CMK (cell line): ENCODE measurements at places on chromosomes 1 and 21.
A peak's percentile ranks its signal among the peaks of the same experiment; 100 is the strongest.

DNA sequence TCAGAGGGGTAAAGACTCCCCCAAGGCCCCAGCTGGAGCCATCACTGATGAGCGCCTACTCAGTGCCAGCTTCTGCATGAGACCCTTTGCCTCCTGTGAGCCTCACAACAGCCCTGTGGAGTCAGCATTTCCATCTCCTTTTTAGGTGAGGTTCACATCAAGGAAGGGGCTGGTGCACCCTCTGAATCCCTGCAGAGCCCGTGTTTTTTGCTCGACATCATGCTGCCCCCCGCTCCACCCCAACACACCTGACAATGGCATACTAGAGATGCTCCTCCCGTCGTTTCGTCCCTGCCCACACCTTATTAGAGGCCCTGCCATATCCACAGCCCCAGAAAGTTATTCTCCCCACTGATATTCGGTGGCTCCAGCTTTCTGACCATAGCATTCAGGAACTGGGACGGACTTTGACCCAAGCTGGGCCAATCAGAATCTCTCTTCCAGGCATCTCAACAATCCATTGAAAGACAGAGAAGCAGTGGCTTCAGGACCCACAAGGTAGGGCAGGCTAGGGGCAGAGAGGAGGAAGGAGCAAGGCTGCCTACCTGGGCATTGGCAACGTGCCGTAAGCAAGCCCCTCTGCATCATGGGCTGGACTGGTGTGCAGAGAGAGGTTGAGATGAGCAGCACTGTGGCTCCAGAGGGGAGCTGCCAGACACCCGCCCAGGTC is 32.7 kb downstream of the EPHA10 start:
- no peak for DNase-seq

DNA sequence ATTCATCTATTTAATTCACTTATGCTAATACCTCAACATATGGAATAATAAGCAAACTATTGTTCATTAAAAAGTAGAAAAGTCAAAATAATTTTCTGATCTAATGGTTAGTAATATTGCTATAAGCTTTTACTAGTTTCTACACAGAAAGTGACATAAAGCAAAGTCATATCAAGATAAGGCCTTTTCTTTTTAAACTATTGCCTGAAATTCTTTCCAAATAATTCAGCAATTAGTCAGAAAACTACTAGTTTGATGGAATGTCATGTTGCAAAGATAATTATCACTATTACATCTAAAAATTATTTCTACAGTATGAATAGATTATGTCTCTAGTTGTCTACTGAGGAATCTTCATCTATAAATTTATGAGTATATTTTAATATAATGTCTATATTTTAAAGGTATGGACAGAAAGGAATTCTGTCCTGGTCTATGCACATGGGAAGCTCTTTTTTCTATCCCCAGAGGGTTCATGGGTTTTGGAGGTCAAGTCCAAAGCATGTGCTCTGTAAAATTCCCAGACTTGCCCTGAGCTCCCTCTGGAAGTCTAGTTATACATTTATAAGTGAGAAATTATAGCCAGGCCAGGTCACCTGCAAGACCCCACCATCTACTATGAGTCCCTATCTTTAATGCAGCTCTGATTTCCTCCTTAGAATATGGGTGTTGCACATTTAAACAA is 84.6 kb upstream of the DPYD start:
- no peak for DNase-seq

- peak; percentile 90 for DNase-seq
Measured at GRCh38 chr1:109548321-109549267, at the start of gene GNAI3. Gene GNAI3, plus strand, starts transcription at chr1:109548615. Its CDS starts 106 bp downstream, at chr1:109548721.

- no peak for DNase-seq
Measured at GRCh38 chr1:171965777-171966176, 124.5 kb downstream of the DNM3 start.

DNA sequence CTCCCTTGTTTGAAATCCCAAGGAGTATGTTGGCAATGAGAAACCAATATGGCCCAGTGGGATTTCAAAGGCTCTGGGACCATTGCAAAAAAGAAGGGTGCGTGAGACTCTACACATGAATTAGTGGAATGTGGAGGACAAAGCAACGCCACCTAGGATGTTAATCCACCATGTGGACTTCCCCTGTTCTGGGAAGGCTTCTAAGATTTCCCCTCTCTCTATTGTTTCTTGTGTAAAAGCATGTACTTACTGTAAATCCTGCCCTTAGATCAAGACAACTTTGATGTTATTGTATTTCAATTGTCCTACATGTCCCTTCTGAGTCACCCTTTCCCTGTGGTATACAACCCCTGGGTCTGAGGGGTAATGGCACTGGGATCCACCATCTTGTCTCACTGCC is 4.7 kb upstream of the ACADM start:
- DNase-seq = no peak

GRCh38 chr1:24071941-24072340 is 40.0 kb downstream of the MYOM3 start:
- no peak for DNase-seq

DNA sequence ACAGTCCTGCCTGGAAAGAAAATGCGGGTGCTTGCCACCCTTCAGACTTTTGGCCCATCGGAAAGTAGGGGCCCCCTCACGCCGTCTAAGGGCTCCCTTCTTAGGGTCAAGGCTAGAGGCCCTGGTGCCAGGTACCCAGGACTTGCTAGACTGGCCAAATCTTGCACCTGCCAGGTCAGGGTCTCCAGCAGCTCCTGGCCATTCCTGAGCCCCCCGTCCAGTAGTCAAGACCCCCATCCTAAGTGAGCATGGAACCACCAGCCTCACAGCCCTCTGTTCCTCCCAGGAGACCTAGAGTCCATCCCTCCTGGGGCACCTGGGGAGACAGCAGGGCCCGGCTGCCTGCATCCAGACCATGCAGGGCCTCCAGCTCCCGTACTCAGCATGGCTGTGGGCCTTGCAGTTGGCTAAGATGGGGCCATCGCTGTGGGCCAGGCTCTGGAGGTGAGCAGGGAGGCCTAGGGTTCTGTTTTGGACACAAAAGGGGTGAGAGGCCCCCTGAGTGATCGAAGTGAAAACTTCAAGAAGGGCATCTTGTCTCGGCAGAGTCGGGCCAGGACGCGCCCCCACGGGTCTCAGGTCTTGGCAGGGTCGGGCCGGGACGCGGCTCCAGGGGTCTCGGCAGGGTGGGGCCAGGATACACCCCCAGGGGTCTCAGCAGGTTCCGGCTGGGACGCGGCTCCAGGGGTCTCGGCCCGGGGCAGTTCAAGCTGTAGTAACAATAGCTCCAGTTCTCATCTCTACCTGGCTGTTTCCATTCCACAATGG is 5.9 kb downstream of the FNDC10 start:
- no peak for DNase-seq

DNA sequence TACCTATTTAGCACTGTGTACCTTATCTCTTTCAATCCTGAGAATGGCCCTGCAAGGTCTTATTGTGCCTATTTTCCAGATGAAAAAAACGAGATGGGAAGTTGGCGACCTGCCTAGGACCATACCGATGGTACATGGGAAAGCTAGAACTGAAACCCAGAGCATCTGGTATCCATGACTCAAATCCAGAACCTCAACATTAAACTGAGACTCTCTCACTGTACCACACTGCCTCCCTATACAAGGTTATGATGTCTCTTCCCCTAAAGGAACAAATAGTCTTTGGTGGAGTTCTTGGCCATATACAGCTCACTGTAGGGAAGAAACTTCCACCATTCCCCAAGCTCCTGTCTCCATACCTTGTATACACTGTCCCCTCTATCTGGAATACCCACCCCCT is 110.7 kb downstream of the TNR start:
- no peak for DNase-seq

DNA sequence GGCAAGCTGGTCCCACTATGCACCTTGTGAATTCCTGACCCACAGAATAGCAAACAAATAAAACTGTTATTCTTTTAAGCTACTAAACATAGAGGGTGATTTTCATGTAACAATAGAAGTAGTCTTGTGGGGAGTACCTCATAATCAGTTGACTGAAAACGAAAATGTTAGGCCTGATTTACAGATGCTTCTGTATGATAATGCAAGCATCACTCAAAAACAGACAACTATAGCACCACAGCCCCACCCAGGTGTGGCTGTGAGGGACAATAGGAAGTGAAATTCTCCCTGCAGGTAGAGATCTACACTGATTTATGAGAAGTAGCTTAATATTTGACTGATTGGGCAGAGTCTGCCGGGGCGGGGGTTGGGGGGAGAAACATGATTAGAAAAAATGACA is 26.5 kb upstream of the KRTAP19-8 start:
- DNase-seq = no peak

DNA sequence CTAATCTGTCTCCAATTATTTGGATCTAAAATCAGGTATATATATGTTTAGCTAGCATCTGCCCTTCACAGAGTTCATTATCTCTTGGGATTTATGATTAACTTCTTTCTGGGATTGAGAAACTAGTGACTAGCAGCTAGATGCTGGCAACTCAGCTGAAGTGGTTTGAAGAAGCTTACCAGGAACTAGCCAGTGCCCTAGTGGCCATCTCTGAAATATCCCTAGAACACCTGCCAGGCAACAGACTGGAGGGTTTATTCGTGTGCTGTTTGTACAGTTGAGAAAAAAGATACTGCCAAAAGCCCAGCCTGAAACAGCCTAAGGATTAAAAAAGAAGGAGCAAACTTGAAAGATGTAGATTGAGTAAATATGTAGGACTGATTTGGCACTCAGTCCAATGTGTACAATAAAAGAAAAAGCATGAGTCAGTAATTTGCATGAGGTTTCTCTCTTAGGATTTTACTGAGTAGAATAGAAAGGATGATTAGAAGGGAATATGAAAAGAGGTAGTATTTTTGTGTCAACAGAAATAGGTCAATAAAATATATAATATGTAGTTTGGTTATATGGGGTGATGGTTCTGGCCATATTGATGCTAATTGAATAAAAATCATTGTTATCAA is 1144.6 kb upstream of the ADGRL2 start:
- no peak for DNase-seq

- DNase-seq = no peak
Measured at GRCh38 chr1:65872301-65872700, 79.6 kb downstream of the PDE4B start.

- no peak for DNase-seq
Measured at GRCh38 chr1:244460197-244460596, 876 bp upstream of the CATSPERE start.

DNA sequence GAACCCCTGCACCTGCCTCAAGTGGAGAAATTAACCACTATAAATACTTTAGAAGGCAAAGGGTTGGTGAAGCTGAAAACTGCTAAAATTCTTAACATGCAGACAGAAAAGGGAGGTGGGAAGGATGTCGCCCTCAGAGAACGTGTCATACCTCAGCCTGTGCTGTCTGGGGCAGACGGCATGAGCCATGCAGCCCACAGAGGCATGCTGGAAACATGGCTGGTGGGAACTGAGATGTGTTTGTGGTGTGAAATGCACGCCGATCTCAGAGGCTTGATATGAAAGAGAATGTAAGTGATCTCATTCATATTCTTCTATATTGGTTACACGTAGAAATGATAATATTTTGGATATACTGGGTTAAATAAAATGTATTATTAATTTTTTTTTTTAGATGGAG is 16.3 kb downstream of the AGPAT3 start:
- DNase-seq = no peak

DNA sequence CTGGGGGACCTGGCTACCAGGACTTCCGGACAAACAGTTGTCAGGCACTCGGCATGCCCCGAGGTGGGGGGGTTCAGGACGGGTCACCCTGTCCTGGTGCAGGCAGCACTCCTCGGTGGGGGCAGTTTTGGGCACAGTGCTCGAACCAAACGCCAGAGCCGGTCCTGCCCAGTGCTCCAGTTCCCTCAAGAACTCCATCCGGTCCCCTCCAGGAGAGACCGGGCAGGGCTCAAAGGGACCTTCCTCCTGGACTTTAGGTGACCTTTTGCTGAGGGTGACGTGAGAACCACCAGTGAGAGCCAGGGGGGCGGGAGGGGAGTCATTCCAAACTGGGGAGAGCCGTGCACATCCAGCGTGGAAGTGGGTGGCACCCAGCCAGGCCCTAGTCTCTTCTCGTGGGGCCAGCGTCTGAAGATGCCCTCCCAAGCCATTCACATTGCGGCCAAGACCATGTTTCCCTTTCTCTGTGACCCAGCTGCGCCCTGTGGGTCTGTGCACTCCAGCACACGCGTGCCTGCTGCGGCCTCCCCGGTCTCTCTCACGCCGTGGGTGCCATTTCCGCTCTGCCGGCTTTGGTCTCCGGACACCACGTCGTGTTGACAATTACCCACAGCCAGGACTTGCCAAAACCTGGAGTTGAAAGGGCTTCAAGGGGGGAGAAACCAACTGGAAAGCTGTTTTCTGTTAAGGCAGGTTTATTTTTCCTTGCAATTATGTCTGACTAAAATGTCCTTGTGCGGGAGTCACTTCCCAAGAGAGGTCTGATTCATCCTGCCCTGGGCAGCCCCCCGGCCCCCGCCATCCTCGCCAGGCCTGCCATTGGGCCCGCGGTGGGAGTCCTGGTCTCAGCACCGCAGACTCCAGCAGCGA is 178.8 kb upstream of the ARHGEF16 start:
- no peak for DNase-seq

DNA sequence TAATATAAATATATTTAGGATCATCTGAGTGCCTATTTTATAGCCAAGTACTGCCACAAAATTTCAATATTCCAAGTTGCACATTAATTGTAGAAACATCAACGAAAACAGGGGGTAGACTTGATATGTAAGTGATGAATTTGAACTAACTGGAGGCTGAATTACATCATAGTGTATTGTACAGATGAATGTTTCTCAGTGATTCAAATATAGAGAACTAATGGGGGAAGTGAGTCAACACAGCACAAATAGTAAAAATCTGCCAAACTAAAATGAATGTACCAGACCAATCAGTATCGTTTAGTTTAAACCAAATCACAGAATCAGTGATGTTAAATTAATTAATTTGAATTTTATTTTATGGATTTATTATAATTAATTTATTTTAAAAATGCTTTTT is 42.8 kb downstream of the RTCA start:
- no peak for DNase-seq

DNA sequence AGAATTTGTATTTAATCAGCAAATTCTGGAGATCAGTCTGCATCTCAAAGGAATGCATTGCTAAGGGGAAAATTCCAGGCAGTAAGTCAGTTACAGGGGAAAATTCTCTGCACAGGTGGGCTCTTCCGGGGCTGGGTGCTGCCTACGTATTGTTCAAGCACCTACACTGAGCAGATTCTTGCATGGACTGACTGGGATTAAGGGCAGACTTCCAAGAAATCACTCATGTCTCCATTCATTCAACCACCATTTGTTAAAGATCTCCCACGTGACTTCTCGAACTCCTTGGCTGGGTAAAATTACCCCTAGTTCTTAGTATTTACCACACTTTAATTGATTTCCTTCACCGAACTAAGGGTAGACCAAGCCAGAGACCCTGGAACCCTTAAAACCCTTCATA is 28.2 kb upstream of the KCNE1 start:
- no peak for DNase-seq

GRCh38 chr1:7640920-7641585 is 130.0 kb upstream of the VAMP3 start:
- DNase-seq = no peak

GRCh38 chr1:41280202-41281032 is 38.3 kb upstream of the SCMH1 start:
- no peak for DNase-seq

- DNase-seq = no peak
Measured at GRCh38 chr1:94617134-94617805, 75.7 kb upstream of the F3 start.

- peak; percentile 20 for DNase-seq
Measured at GRCh38 chr21:29228306-29228705, 70.4 kb upstream of the BACH1 start.

GRCh38 chr1:199087144-199087543 is 448.3 kb downstream of the PTPRC start:
- DNase-seq = no peak

GRCh38 chr1:69167876-69168275 is 399.8 kb upstream of the LRRC7 start:
- DNase-seq = no peak
